ENCODE measurements at places on chromosomes 13 and 19.

GRCh38 chr19:29527500-29528328 lies 1.9 kb downstream of the VSTM2B start:
- no peak for DNase-seq

DNA sequence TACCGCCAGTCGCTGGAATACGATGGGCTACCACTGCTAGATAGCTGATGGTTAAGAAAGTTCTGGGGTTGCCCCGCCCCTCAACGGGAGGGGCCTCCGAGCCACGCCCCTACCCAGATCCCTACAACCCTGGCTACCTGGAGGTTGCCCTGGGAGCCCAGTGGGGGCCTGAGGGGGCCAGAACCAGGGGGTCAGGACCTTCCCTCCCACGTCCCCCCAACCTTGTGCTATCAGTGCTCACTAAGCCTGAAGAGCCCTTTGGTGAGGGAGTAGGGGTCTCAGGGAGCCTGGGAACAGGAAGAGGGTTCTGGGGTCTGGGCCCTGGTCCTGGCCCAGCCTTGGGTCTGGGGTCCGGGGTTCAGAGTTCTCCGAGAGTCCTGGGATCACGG lies 8.9 kb downstream of the OCEL1 start:
- DNase-seq, result peak; percentile 45

- no peak for DNase-seq
Observed at GRCh38 chr13:45587897-45588296, 27.6 kb downstream of the ERICH6B start.

- DNase-seq, result no peak
Observed at GRCh38 chr13:50229960-50230661, 214.9 kb downstream of the KCNRG start.

- no peak for DNase-seq
Observed at GRCh38 chr13:65460136-65460535, 1770.0 kb downstream of the PCDH9 start.

GRCh38 chr19:6020972-6021805 lies 43.2 kb upstream of the RANBP3 start:
- no peak for DNase-seq

- no peak for DNase-seq
Observed at GRCh38 chr13:73955977-73956500, 178.2 kb downstream of the KLF12 start.

DNA sequence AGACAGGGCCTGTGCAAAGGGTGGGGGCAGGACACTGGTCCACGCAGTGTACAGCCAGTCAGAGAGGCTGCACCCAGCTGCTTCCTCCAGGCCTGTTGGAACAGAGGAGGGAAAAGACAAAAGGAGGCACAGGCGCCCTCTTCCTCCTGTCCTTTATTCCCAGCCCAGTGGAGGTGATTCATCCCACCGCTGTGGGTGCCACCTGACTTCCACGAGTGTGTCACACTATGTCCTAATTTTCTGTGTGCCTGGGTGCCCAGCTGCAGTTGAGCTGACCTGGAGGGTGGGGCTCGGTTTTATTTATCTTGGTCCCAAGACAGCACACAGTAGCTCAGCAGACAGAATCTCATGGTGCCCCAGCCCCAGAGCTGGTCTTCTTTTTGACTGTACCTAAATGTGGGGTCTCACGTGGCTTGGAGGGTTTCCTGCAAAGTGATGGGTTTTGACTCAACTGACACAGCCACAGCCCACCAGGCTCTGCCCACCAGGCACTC lies 9.0 kb downstream of the EPS15L1 start:
- DNase-seq, result no peak

DNA sequence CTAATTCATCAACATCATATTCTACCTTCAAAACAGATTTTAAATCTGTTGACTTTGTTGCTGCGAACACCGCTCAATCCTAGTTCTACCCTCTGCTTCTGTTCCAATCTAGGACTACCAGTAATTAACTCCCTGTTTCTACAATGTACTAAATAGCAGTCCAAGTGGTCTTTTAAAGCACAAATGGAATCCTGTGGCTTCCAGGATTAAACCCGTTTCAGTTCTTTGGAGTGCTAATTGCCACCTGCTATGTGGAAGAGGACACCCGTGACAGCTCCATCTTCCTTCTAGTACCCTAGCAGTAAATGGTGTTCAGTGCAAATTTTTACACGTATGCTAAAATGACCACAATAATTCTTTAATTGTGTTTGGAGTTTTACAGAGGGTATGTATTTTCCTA lies 232.1 kb downstream of the TDRD3 start:
- no peak for DNase-seq

GRCh38 chr13:41299316-41300094 lies 11.6 kb upstream of the NAA16 start:
- no peak for DNase-seq

- no peak for DNase-seq
Observed at GRCh38 chr13:102984210-102984609, 82.0 kb downstream of the SLC10A2 start.

DNA sequence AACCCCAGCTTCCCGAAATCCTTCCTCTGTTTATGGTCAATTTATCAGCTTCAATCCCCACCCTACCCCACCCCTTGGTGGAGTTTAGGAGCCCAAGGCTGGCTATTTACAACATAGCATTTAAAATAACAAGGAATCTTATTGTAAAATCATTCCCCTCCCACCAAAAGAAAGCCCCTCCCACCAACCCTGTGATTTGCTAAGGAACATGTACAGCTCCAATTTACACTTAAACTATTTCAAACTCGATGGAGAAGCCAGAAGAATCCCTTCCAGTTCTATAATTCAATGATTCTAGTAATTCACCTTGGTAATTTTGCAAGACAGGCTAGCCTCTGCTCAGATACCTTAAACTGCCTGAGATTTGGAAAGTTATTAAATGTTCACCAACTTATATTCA lies 3.0 kb downstream of the LATS2 start:
- no peak for DNase-seq

- DNase-seq, result no peak
Observed at GRCh38 chr19:15640294-15640903, at the start of gene CYP4F3. CYP4F3 (plus strand) TSS chr19:15640897; CDS start chr19:15641416, 519 bp downstream.

- DNase-seq, result peak; percentile 65
Observed at GRCh38 chr19:49331616-49332055, 3.6 kb upstream of the CD37 start.
